ENCODE measurements at places on chromosomes 5 and 9.

GRCh38 chr5:96294884-96295202 lies 138.2 kb downstream of the PCSK1 start:
- DNase-seq: no peak

- no peak for DNase-seq
Observed at GRCh38 chr5:62547945-62548630, 30.5 kb upstream of the LRRC70 start.

DNA sequence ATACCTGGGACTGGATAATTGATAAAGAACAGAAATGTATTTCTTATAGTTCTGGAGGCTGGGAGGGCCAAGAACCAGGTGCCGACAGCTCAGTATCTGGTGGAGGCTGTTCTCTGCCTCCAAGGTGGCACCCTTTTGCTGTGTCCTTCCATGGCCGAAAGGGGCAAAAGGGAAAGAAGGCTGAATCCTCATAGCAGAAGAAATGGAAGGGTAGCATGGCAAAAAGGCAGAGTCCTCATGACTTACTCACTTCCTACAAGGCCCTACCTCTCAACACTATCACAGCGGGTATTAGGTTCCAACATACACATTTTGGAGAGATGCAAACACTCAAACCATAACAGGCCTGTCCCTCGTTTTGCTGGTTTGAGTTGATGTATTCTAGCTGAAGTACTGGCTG lies 25.1 kb upstream of the MED10 start:
- no peak for DNase-seq

- no peak for DNase-seq
Observed at GRCh38 chr5:109567374-109568044, 122.2 kb upstream of the MAN2A1 start.

DNA sequence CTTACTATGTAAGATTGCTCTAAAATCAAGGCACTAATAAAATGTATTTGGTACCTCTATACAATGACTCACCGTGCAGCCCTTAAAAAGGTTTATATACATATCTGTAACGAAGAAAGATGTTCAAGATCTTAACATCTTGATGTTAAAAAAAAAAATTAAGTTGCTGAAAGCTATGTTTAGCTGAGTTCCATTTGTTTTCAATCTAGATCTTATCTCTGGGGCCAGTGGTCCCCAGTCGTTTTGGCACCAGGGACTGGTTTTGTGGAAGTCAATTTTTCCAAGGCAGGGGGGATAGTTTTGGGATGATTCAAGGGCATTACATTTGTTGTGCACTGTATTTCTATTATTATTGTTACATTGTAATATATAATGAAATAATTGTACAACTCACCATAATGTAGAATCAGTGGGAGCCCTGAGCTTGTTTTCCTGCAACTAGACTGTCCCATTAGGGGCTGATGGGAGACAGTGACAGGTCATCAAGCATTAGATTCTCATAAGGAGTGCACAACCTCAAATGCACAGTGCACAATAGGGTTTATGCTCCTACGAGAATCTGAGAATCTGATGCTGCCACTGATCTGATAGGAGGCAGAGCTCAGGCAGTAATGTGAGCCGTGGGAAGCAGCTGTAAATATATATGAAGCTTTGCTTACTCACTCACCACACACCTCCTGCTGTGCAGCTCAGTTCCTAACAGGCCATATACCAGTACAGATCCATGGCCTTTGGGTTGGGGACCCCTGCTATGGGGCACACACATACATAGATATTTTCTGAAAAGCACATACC lies 27.6 kb upstream of the TSLP start:
- no peak for DNase-seq

DNA sequence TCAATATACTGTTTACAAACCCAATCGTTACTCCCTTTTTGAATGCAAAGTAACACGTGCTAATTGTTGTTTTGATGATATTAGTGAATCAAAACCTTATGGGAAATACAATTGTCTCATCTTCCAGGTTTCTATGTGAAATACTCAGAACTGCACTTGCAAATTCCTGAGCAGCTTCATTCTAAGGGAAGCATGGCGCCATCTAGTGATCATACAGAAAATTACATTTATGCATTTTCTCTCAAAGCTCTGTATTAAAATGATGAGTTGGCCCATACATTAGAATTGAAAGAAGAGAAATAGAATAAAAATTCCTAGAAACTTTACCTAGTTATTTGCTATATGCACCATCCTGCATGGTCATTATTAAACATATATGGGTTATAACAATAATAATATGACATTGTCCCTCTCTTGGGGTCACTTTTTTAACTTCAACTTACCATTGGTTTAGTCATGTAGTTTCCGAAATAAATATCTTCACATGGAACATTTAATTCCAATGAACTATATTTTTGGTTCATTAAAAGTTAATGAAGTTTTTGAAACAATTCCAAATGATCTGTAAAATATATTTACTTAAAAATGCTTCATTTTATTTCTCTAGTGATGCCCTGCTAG lies 220.0 kb downstream of the PDE4D start:
- DNase-seq: no peak
